ENCODE measurements at places on chromosomes 12 and 14. TPM values are rescaled to one million over a fixed set of nuclear protein-coding genes. Genes with fewer than 3 reads are reported as not detected.

Gene KRT75
- total RNA-seq: 0.09 TPM

Gene PEBP1
- total RNA-seq: 303 TPM

Gene TAS2R43
- total RNA-seq: 5.2 TPM

Gene NTS
- not detected for total RNA-seq

Gene MSI1
- 30.9 TPM for total RNA-seq

Gene SPIC
- total RNA-seq: not detected

Data from motor neuron (in vitro differentiated cells).